ENCODE measurements at places on chromosomes 7 and 10. TPM values are rescaled to one million over a fixed set of nuclear protein-coding genes. Genes with fewer than 3 reads are reported as not detected.
A peak's percentile ranks its signal among the peaks of the same experiment; 100 is the strongest.

- DNase-seq = no peak
These were observed 177.3 kb upstream of the TNS3 start for GRCh38 chr7:47759056-47759706.

DNA sequence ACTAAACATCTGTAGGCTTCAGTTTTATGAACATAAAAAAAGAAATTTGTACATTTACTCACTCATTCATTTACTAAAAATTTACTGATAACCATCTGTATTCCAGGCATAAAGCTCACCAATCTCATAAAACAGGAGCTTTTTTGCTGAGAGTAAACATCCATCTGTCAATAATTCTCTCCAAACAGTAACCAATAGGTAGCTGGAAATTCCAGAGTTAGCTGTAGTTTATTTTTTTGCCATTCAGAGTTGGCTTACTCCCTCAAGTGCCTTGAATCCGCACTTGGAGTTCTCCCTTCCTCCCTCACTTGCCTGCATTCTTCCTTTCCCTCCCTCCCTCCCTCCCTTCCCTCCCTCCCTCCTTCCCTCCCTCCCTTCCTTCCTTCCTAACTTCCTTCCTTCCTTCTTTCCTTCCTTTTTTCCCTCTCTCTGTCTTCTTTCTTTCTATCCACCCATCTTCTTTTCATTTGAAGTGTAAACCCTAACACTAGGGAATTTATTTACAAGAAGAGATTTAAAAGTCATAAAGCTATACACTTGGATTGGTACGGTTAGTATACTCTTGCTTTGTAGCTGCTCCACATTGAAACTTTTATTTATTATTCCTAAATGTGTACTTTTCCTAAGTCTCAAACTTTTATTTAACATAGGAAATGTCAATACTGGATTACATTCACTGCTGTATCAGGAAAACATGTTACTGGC, 44.6 kb upstream of the BICC1 start:
- no peak for DNase-seq

- no peak for DNase-seq
These were observed 2.3 kb downstream of the GLRX3 start for GRCh38 chr10:130138479-130138866.

DNA sequence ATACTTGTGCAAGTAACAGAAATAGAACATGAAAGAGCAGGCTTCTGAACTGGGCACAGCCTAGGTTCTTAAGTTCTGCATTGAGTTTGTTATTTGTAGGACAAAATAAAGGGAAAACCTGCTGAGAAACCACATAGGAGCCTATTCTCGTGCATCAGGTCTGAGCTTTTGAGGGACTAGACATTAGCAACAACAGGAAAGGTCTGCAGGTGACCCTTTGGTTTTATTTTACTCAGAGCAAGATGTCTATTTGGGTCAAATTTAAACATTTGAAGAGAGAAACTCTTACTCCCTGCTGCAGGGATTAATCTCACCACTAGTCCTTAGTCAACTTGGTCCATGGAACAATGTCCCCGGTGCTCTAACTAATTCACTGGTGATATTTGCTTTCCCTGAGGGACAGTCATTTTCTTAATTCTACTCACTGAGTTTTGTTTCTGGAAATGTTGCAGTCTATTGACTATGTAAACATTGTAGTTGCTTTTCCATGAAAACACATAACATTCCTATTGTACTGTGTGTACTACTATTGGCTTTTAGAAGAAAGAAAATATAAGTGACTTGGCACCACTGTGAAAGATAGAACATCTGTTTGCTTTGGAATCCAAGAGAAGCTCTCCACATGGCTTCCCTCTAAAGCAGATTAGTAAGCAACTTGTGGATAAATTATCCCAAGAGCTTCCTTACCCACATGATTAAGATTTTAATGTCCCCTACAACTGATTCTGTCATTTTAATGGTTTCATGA, 108.2 kb downstream of the CHRM2 start:
- DNase-seq = no peak

GRCh38 chr10:83945982-83946718, 193.2 kb upstream of the GHITM start:
- DNase-seq = no peak

GRCh38 chr10:126872135-126872534, 33.1 kb upstream of the DOCK1 start:
- no peak for DNase-seq

DNA sequence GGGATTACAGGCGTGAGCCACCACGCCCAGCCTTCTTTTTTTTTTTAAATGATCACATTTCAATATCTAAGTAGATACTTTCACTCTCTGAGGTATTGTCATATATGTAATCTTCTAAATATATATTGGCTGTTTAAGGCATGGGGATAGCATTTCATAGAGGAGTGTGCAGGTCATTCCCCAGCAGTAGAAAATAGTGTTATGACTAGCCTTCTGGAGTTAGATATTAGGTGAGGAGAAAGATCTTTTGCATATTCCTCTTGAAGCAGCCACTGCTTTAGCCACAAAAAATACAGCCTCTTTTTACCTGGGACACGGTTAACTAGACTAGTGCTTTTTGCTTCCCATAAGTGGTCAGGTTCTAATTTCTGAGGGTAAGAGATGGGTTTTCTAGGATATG, 28.9 kb downstream of the ADD3 start:
- DNase-seq = no peak

GRCh38 chr7:54839575-54840213, 80.7 kb upstream of the SEC61G start:
- no peak for DNase-seq

DNA sequence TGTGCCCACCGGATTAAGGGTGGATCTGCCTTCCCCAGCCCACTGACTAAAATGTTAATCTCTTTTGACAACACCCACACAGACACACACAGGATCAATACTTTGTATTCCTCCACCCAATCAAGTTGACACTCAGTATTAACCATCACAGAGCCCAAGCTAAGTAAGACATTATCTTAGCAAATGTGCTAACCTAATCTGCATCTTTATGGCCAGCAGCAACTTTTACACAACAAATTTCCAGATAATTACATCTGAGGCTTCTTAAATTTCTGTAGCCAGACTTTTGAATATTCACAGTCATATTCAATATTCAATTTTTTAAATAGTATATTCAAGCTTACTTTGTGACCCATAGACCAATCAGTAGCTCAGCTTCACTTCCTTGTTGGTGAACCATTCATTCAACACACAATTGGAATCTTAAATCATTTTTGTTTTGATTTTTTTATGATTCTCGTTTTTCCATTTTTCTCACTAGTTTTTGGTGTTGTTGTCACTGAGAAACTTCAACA, 594.2 kb downstream of the IPMK start:
- DNase-seq = no peak

DNA sequence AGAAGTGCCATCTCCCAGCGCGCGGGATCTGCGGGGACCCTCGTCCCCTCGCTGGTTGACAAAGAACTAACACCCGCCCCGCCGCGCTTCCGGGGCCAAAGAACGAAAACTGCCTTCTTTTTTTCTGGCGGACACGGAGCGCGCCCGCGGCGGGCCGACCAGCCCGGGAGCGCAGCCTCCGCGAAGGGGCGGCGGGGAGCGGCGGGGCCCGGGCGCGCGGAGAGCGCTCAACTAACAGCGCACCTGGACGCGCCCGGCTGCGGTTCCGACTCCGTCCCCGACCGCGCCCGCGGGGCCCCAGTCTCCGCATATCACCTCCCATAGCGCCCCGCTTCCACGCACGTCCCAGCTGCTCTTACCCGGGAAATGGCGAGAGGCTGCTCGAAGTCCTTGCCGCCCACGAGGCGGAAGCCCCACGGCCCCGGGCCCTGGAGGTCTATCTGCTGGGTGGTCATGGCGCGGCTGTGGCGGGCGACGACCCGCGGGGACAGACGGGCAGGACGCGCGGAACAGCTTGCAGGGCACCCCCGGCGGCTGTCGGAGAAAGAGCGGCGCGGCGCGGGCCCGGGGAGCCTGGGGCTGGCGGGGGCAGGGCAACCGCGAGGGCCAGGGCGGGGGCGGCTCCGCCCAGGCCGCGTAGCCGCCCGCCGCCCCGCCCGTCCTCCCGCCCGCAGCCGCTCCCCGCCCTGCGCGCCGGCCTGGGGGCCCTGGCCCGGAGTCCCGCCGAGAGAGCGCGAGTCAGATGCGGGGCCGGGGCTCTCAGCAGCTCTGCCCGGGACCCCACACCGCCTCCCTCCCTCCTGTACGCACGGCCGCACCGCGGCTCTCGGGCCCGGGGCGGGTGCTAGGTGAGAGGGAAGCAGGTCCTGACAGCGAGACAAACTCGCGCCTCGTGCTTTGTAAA, at the start of gene PDLIM1:
Gene PDLIM1 (minus strand): TSS at position 543 of the 904 bp plus-strand sequence. CDS start 88 bp downstream, at position 455.
- peak; percentile 77 for DNase-seq

- DNase-seq = no peak
These were observed 23.0 kb downstream of the TCF7L2 start for GRCh38 chr10:112973046-112973445.

DNA sequence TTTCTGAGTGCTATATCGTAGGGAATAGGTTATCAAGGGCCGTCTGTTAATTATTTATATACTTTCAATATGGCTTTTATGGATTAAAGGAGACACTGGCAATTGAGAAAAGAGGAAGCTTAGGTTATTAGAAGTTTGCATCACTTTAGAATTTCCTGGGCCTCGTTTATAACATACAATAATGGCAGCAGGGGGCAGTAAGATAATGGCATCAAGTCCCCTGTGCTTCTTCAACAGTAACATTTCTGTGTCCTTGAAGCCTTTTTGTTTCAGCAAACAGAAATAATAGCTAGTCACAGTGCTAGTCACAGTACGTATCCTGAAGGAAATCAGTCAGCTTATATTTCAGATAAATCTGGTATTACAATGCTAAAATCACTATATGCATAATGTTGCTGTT, 41.9 kb downstream of the SPAM1 start:
- DNase-seq = no peak

GRCh38 chr10:132793213-132793612, 7.3 kb upstream of the NKX6-2 start:
- no peak for DNase-seq

GRCh38 chr7:64485623-64486022, 77.2 kb downstream of the ZNF680 start:
- no peak for DNase-seq

The BHLHA15 gene
- 3.1 TPM for total RNA-seq

The ACSM6 gene
- total RNA-seq = not detected

The FAM13C gene
- total RNA-seq = 8.8 TPM

The MORN4 gene
- total RNA-seq = 9.1 TPM

The CHAT gene
- total RNA-seq = not detected

The SFTPA2 gene
- 0.13 TPM for total RNA-seq

The RBP3 gene
- total RNA-seq = not detected

The KAT6B gene
- total RNA-seq = 34.2 TPM

The GRID2IP gene
- 0.76 TPM for total RNA-seq

The FBXL13 gene
- 4.8 TPM for total RNA-seq

The MYOZ1 gene
- 3.5 TPM for total RNA-seq

Measured in kidney (tissue), 22 donors.